ENCODE measurements at places on chromosomes 5 and 9.

DNA sequence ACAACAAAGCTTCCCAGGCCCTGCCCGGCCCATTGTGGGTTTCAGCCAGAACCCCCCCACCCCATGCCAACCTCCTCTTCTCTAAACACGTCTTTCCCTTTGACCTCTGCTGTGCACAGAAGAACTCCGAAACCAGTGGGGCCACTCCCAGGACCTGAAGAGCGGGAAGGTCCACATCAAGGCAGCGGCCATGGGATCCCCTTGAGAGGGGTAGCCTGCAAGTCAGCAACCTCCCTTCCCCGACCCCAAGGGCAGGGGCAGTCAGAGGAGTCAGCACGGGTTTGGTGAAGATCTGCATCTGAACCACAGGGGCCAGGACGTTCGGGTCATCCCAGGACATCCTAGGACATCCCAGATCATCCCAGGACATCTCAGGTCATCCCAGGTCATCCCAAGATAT lies 379.9 kb upstream of the IRX4 start:
- DNase-seq, result no peak

- DNase-seq, result no peak
Measured at GRCh38 chr9:130183133-130183762, 11.0 kb downstream of the NCS1 start.

DNA sequence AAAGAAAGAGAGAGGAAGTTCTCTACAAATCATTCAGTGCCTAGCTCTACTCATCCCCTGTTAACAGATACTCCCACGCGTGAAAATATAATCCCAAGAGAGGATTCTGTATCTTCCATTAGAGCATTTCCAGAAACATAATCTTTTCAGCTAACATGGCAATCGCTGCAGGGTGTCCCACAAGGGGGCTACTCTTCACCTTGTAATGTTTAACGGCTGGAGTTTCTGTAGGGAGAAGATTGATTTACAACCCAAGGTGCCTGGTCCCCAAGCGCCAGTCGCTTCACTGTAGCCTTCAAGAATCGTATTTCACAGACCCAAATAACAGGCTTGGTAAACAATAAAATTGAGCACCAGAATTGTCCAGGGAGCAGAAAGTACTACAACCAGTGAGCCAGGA lies 318.7 kb downstream of the TLE1 start:
- DNase-seq, result no peak

- DNase-seq, result no peak
Measured at GRCh38 chr5:37839407-37840052, at the start of gene GDNF. Gene GDNF, minus strand, starts transcription at chr5:37840041. Its CDS starts 5,245 bp downstream, at chr5:37834796.

DNA sequence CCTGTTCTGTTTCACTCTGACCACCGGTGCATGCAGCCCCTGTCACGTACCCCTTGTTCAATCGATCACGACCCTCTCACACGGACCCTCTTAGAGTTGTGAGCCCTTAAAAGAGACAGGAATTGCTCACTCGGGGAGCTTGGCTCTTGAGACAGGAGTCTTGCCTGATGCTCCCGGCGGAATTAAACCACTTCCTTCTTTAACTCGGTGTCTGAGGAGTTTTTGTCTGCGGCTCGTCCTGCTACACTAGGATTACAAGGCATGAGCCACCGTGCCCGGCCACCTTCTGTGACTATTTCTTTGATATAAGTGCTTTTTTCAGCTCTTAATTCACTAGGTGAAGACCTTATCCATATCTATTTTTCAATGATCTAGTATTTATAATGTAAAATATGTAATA lies 167.5 kb downstream of the TTC39B start:
- DNase-seq, result no peak

DNA sequence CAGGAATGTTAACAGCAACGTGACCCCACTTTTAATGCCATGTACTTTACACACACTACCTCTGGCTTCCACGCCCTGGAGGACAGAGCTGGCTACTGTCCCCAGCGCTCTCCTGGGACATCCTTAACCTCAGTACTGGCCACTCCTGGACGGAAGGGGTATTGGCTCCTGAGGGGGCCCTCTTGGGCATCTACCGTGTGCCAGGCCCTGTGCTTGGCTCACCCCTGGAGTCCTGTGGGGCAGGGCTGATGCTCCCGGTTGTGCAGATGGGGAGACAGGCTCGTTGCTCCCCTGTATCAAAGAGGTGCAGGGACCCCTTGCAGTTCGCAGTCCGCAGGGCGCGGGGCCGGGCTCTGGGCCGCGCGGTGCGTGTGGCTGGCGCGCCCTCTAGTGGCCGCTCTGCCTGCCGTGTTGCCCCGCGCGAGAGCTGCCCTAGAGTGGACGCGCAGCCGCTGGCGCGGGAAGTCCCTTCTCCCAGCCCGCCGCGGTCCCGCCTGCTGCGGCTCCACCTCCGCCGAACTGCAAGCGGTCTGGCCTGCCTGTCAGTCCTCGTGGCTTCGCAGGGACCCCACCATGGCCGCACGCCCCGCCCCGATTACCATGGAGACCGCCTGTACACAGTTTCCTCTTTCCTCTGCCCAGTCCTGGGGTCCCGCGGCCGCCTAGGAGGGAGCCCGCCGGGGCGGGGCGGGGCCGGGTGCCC lies at the start of gene WDR38:
Gene WDR38, plus strand, starts transcription at position 632 of the 703 bp plus-strand sequence. CDS start 72 bp downstream, outside the sequence.
- DNase-seq, result no peak

GRCh38 chr5:107753427-107753826 lies 82.7 kb upstream of the EFNA5 start:
- no peak for DNase-seq

GRCh38 chr5:152221721-152222629 lies 183.1 kb downstream of the NMUR2 start:
- DNase-seq, result no peak

- no peak for DNase-seq
Measured at GRCh38 chr9:20593105-20593504, 29.2 kb downstream of the MLLT3 start.

- DNase-seq, result peak; percentile 11
Measured at GRCh38 chr9:95462249-95463147, 54.3 kb downstream of the PTCH1 start.

DNA sequence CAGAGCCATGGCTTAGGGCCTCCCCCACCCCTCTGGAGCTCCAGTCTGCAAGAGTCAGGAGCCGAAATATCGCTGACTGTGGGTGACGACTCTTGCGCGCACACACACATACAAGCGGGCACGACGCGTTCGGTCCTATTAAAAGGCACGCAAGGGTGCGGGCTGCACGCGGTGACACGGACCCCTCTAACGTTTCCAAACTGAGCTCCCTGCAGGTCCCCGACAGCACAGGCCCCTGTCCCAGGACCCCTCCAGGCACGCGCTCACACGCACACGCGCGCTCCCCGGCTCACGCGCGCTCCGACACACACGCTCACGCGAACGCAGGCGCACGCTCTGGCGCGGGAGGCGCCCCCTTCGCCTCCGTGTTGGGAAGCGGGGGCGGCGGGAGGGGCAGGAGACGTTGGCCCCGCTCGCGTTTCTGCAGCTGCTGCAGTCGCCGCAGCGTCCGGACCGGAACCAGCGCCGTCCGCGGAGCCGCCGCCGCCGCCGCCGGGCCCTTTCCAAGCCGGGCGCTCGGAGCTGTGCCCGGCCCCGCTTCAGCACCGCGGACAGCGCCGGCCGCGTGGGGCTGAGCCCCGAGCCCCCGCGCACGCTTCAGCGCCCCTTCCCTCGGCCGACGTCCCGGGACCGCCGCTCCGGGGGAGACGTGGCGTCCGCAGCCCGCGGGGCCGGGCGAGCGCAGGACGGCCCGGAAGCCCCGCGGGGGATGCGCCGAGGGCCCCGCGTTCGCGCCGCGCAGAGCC lies at the start of gene GRIN1:
Gene GRIN1, plus strand, starts transcription at position 433 of the 746 bp plus-strand sequence. CDS start 333 bp downstream, outside the sequence.
- no peak for DNase-seq

GRCh38 chr5:174309131-174309795 lies 263.8 kb downstream of the NSG2 start:
- no peak for DNase-seq

- no peak for DNase-seq
Measured at GRCh38 chr5:141245250-141245717, at the start of gene PCDHB15. Gene PCDHB15, plus strand, starts transcription at chr5:141245395. Its CDS starts 184 bp downstream, at chr5:141245579.

DNA sequence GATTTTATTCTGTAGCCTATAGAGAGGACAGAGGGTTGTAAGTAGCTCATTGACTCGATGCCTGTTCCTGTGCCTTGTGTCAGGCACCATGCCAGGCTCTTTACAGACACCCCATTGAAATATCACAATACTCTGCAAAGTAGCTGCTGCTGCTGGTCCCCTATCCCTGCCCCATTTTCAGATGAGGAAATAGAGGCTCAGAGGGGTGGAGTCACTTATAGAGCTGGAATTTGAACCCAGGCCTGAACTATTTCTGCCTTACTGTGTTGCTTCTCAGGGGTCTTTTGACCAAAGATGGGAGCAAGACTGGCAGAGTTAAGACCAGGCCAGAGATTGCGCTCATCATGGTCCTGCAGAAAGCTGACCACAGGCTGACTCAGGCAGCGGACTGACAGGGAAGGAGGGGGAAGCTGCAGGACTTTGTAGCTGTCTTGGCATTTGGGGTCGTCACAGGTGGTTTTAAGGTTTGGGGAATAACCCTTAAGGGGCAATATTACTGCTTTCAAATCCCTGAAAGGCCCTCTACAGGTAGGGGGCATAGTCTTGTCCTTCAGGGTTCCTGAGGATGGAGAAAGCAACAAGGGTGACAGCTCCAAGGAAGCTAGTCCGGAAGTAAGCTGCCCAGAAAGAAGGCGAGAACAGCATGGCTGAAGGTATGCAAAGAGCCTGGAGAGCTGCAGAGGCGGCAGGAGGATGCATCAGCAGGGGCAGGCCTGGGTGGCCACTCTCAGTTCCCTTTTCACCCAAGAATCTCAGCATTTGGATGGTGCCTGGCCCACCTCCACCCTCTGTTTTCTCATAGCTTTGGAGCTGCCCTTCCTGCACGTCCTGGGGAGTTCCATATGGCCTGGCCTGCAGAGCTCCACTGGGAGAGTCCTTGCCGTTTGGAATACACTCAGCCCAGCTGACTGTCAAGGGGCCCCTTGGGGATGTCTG lies 18.3 kb upstream of the NDST1 start:
- DNase-seq, result no peak

- no peak for DNase-seq
Measured at GRCh38 chr5:39138892-39139291, 64.7 kb upstream of the RICTOR start.

- no peak for DNase-seq
Measured at GRCh38 chr5:145245354-145245753, 589.8 kb downstream of the PRELID2 start.

- DNase-seq, result no peak
Measured at GRCh38 chr5:65749956-65750355, 28.0 kb downstream of the NLN start.

DNA sequence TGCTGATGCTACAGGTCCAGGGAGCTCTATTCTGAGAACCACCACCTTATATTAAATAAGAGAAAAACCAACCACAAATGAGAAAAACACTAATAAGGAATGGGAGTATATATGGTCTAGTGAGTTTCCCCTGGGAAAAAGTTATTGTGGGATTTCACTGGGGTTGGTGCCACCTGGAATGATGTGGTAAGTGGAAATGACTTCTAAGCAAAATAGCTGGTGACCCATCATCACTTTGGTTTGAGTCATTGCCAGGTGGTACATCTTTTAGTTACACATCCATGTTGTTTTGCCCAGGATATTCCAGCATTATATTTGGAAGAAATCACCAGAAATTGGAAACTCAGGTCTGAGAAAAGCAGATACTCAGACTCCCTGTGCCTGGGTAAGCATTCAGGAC lies 437.3 kb downstream of the DTWD2 start:
- no peak for DNase-seq

GRCh38 chr9:128677794-128678193 lies 11.2 kb upstream of the SET start:
- no peak for DNase-seq

- DNase-seq, result no peak
Measured at GRCh38 chr9:33273972-33274328, 9.1 kb downstream of the CHMP5 start.

DNA sequence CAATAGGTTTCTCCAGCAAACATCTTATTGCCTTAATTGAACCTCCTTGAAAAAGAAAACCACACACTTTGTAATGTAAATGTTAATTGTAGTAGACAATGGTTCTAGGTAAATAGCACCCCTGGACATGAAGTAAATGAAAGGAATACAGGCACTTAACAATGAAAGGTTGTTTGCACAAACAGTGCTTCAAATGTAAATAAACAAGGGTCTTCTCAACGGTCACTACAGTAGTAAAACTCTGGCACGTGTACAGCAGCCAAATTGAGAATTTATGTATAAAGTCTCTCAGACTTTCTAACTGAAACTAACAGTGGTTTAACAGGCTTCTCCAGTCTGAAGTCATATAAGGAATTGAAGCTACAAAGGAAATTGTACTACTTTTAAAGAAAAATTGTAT lies 218.3 kb downstream of the MEF2C start:
- no peak for DNase-seq

DNA sequence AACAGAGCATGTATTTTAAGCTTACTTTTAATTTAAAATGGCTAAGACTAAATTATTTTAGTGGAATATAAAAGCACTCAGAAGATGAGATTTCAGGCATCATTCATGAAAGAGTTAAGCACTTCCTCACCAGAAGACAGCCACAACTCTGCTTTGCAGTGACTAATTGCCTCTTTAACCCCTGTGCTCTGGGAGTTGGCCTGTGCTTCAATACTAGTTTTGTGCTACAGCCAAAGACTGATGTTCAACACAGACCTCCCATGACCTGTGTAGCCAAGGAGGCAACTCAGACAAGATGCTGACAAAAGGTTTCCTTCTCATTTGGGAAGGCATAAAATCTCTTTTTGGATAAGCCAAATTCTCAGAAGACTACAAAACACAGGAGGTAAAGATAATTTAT lies 353.5 kb downstream of the FBXL17 start:
- no peak for DNase-seq

DNA sequence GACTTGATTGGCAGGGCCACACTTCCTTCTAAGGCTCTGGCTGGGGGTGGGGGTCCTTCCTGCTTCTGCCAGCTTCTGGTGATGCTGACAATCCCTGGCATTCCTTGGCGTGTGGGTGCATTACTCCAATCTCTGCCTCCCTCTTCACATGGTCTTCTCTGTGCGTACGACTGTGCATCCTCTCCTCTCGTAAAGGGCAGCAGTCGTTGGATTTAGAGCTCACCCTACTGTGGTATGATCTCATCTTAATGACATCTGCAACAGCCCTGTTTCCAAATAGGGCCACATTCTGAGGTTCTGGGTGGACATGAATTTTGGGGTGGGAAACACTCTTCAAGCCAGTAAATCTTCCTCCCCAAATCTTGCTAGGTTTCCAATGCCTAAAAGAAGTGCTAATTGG lies 36.8 kb downstream of the ROPN1L start:
- DNase-seq, result no peak

DNA sequence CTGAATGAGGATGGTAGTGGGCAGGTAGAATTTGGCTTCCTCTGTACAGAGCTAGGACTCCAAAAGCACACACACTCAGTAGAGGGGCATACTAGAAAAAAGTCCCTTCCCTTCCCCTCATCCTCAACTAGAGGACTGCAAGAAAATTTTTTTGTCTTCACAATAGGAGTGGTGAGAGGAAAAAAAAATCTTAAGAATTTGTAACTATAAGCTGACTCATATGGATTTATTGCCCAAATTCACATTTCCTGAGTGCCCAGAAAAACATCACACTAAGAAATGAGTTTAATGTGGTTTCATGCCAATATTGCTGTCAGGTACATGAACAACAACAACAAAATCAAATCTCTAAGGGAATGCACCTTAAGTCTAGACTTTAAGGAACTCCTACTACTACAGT lies 43.7 kb downstream of the RANBP6 start:
- DNase-seq, result no peak

GRCh38 chr9:78235256-78235761 lies 566 bp upstream of the CEP78 start:
- DNase-seq, result no peak

- DNase-seq, result no peak
Measured at GRCh38 chr5:83548581-83548980, 77.0 kb downstream of the VCAN start.
